ENCODE measurements at places on chromosomes 3 and 15. TPM values are rescaled to one million over a fixed set of nuclear protein-coding genes. Genes with fewer than 3 reads are reported as not detected.
A peak's percentile ranks its signal among the peaks of the same experiment; 100 is the strongest.

DNA sequence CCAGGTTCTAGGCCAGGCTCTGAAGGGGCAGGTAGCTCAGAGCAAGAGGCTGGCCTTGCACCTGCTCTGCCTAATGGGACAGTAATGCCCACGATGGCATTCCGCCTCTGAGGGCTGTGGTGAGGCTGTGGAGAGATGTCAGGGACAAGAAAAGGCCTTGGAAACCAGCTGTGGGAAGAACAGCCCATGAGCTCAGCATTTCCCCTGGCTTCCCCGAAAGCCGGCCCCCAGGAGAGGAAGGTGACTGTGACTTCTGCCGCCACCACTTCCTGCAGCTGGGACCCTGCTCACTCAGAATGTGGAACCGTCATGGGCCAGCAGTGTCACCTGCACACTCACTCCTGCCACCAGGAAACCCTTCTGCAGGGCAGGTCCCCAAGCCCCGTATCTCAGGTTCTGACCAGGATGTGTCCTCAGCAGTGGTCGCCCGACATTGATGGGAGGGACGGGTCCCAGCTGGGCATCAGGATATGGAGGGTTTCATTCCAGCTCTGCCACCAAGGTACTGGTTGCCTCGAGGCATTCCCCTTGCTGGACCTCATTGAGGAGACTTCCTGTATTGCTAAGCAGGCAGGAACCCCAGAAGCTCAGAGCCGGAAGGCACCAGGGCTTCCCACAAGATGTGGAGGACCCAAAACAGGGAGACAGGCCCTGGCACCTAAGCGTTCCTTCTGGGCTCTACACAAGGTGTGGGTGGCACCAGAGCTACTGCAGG is 30.7 kb downstream of the SEMA7A start:
- no peaks in the 10 kb centered on the region for H3K36me3 ChIP-seq
- no peak overlapping the region for H3K4me3 ChIP-seq
- no peak overlapping the region for H3K27ac ChIP-seq
- no peaks in the 10 kb centered on the region for H3K27me3 ChIP-seq
- DNase-seq: no peak

GRCh38 chr3:170278627-170279026 is 56.4 kb downstream of the PRKCI start:
- H3K27me3 ChIP-seq: no peaks in the 10 kb centered on the region
- no peak for DNase-seq
- H3K36me3 ChIP-seq: peaks cover 42% of the 10 kb centered on the region

- no peaks in the 10 kb centered on the region for H3K27me3 ChIP-seq
- peak; percentile 41 for DNase-seq
- H3K36me3 ChIP-seq: no peaks in the 10 kb centered on the region
- H3K4me3 ChIP-seq: no peak overlapping the region
Measured at GRCh38 chr15:46961795-46962194, 755.5 kb upstream of the SEMA6D start.

DNA sequence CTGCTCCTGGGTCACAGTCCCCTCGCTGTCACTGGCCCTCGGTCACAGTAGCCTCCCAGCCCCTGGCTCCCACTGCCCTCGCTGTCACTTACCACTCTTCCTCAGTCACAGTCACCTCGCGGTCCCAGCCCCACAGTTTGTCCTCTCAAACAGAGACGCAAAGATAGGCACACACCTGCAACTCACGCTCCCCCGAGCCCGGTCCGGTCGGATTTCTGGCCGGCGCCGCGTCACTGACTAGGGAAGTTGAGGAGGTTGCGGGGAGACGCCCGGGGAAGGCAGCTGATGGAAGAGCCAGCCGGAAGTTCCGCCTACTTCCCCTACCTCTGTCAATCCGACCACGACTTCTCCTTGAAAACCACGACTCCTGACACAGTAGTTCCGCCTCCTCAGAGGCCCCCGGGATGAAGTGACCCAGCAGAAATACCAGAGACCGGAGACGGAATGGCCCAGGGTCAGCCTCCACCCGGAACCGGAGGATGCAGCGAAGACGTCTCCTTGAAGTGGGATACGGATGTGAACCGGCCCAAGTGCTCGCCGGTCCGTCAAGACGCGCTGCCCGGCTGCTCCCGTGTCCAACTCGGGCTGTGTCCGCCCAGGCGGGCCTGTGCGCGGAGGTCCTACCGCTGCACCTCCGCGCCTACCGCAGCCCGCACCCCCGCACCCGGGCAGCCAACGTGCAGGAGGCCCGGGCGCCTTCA is at the start of gene PCYT1A:
TSS of gene PCYT1A (minus strand) at position 287 of the 701 bp plus-strand sequence. CDS start 17,195 bp downstream, outside the sequence.
- peaks cover 41% of the 10 kb centered on the region for H3K4me1 ChIP-seq
- H3K27ac ChIP-seq: peak within 1 kb of the TSS; percentile 97
- H3K27me3 ChIP-seq: no peaks in the 10 kb centered on the region
- peak; percentile 98 for DNase-seq
- peak within 1 kb of the TSS; percentile 86 for H3K4me3 ChIP-seq

DNA sequence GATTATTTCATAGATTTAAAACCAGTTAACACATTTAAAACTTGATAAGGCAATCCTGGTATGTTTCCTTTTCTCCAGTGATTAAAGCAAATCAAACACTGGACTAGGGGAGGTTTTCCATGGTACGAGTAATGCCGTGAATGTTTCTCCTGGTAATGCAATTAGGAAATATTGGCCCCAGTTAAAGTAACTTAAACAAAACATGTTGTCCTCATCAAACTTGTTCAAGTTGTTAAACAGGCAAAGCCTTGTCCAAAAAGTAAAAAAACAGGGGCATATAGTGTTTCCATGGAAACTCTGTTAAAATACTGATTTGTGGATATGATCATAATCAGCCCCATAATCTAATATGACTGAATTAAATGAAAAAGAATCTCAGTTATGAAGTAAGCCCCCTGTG is 13.1 kb upstream of the LRTM1 start:
- no peak overlapping the region for H3K27ac ChIP-seq
- no peak overlapping the region for H3K4me3 ChIP-seq
- no peaks in the 10 kb centered on the region for H3K36me3 ChIP-seq
- no peaks in the 10 kb centered on the region for H3K4me1 ChIP-seq
- no peaks in the 10 kb centered on the region for H3K27me3 ChIP-seq

DNA sequence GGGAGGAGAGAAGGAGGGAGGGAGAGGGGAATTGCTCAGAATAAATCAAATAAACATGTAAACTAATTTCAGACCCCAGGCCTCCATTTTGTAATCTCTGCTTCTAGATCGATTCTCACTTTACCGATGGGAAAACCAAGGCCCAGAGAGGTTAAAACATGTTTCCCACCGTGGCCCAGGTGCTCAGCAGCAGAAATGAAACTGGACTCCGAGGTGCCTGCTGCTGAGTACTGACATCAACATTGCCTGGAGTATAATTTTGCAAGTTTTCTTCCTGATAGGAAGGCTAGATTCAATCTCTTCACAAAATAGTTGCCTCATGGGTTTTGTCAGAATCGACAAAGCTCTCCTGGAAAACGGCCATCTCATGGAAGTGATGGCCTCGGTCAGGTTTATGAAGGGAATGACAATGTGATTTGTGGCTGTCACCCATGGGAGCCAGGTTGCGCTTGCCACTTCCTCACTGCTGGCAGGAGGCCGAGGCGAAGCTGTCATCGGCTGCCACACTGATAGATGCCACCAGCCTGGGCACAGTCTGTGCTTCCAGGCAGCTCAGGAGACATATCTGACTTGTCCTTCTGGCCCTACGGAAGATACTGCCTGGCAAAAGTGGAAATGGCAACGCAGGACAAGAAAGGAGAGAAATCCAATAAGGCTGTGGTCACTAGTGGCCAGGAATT is 133.1 kb upstream of the LRRN1 start:
- no peak overlapping the region for H3K4me3 ChIP-seq
- H3K36me3 ChIP-seq: no peaks in the 10 kb centered on the region
- H3K4me1 ChIP-seq: no peaks in the 10 kb centered on the region
- peak; percentile 66 for DNase-seq
- no peak overlapping the region for H3K27ac ChIP-seq

DNA sequence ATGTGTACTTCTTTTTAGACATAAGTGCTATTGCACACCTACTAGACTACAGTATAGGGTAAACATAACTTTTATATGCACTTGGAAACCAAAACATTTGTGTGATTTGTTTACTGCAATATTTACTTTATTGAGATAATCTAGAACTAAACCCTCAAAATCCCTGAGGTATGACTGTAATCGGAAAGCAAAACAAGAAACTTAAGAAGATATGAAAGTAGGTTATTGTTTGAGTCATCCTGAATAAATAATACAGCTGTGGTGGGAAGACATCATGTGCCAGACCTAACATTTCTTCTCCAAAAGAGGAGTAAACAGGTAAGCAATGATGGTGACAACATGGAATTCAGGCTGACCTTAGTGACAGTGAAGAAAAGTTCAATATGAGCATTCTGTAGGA is 765.5 kb downstream of the OTOL1 start:
- no peak overlapping the region for H3K27ac ChIP-seq
- H3K27me3 ChIP-seq: no peaks in the 10 kb centered on the region
- H3K4me1 ChIP-seq: no peaks in the 10 kb centered on the region
- H3K36me3 ChIP-seq: no peaks in the 10 kb centered on the region

DNA sequence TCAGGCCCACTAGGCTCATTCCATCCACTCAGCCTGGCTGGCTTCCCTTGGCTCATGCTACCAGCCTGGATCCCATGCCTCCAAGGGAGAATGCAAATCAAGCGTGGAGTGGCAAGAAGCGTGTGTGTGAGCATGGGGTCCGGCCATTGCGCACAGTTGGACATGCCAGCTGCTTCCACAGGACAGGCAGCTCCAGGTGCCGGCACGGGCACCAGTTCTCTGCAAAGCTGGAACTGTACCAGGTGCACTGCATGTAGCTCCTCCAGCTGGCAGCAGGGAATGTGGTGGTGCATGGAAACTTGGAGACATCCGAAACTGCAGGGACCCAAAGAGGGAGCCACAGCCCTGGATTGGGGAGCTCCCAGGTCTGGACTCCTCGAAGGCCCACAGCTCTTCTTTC is 449.8 kb downstream of the EPHA6 start:
- H3K4me1 ChIP-seq: no peaks in the 10 kb centered on the region
- H3K27me3 ChIP-seq: no peaks in the 10 kb centered on the region

- no peak overlapping the region for H3K4me3 ChIP-seq
- no peaks in the 10 kb centered on the region for H3K36me3 ChIP-seq
- no peaks in the 10 kb centered on the region for H3K4me1 ChIP-seq
- H3K27ac ChIP-seq: no peak overlapping the region
- H3K27me3 ChIP-seq: no peaks in the 10 kb centered on the region
Measured at GRCh38 chr3:156037356-156037755, 83.0 kb upstream of the KCNAB1 start.

GRCh38 chr3:73432023-73432705 is 192.6 kb downstream of the PDZRN3 start:
- H3K27me3 ChIP-seq: no peaks in the 10 kb centered on the region
- H3K36me3 ChIP-seq: no peaks in the 10 kb centered on the region
- H3K27ac ChIP-seq: no peak overlapping the region
- H3K4me1 ChIP-seq: no peaks in the 10 kb centered on the region
- H3K4me3 ChIP-seq: no peak overlapping the region

DNA sequence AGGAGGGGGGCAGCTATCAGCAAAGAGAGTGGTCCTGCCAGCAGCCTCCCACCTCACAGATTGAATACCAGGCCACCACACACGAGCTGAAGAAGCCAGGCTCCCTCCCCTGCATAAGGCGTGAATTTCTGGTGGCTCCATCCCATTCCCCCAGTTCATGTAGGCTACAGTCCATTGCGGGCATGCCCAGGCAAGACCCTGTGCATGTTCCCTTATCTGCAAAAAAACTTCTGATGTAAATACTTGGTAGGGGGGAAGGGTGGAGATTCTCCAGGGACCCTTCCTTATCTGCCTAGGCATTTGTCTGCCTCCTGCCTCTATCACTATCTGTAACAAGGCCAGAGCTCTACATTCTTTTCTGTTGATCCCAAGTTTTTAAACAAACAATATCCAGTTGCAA is 27.6 kb upstream of the UBP1 start:
- DNase-seq: no peak
- no peaks in the 10 kb centered on the region for H3K4me1 ChIP-seq
- H3K27ac ChIP-seq: no peak overlapping the region
- no peaks in the 10 kb centered on the region for H3K36me3 ChIP-seq
- no peak overlapping the region for H3K4me3 ChIP-seq

- H3K27me3 ChIP-seq: no peaks in the 10 kb centered on the region
- no peak for DNase-seq
- no peak overlapping the region for H3K27ac ChIP-seq
- H3K4me1 ChIP-seq: no peaks in the 10 kb centered on the region
Measured at GRCh38 chr15:33200444-33200843, 5.9 kb upstream of the FMN1 start.

DNA sequence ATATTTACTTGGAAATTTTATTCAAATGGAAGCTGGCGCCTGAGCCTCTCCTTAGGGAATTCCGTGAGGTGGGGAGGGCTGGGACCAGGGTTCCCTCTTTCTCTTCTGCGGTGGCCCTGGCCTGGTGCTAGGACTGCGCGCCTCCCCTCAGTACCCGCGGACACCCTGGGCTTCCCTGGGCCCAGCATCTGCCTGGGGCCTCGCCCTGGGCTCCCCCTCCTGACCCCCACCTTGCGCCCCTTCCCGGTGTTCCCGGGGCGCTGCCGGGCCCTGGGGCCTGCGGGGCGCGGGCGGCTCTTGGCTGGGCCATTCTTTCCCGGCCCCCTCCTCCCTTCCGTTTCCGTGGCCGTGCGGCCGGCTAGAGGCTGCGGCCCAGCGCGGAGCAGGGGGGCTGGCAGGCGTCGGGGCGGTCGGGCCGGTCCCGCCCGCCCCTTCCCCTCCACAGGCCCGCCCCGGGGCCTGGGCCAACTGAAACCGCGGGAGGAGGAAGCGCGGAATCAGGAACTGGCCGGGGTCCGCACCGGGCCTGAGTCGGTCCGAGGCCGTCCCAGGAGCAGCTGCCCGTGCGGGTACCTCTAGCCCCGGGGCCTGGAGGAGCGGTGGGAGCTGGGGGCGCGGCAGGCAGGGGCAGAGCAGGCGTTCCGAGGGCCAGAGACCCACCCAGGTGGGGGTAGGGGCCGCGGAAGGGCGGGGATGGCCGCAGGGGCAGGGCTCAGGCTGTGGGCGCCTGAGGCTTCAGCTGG is at the start of gene FES:
TSS of gene FES (plus strand) at position 529 of the 743 bp plus-strand sequence. CDS start 542 bp downstream, outside the sequence.
- peaks cover 43% of the 10 kb centered on the region for H3K4me1 ChIP-seq
- DNase-seq: peak; percentile 97
- H3K27ac ChIP-seq: peak within 1 kb of the TSS; percentile 98
- H3K36me3 ChIP-seq: peaks cover 66% of the 10 kb centered on the region
- no peaks in the 10 kb centered on the region for H3K27me3 ChIP-seq

WDR93 gene
- total RNA-seq: 0.20 TPM

KNL1 gene
- total RNA-seq: 2.7 TPM

BOC gene
- total RNA-seq: 6.0 TPM

CEP19 gene
- 3.1 TPM for total RNA-seq

IQCF2 gene
- total RNA-seq: not detected

ALS2CL gene
- 74.4 TPM for total RNA-seq

C3orf80 gene
- total RNA-seq: 0.55 TPM

RPL4 gene
- 1,719 TPM for total RNA-seq

Measured in left lung (tissue), 14 donors.